ENCODE measurements at places on chromosomes 6 and 20.

- peak; percentile 28 for DNase-seq
These were observed 45.5 kb downstream of the EIF2S2 start for GRCh38 chr20:34066476-34067090.

DNA sequence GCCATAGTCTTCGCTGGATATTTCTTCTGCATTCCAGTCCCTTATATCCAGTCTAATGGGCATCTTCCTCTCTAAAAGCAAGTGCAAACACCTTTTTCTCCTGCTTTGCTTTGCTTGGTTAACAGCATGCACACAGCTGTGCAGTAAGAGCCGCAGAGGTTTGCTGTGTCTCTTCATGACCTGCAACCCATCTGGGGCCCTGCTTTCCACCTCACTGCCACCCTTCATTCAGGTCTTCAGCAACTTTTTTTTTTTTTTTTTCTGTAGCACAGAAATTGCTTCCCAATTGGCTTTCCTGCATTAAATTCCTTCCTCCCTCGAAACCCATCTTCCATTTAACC is 14.4 kb downstream of the NEDD9 start:
- DNase-seq, result no peak

GRCh38 chr6:29941016-29941415 is 1.3 kb upstream of the HLA-A start:
- no peak for DNase-seq

DNA sequence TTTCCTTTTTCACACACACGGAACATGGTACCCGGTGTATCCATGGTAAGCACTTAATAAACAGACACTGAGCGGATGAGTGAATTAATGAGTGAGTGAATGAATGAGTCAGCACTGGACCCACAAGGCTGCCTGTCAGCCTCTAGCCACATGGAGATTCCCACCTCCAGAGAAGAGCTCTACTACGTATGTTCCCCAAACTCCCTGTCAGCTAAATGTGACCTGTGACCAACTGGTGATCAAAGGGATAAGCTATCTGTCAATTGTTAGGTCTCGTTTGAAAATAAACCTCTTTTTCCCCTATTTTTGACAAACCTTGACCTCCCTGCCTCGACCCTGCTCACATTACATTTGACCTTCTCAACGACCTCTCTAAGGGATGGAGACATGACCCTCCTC is 24.5 kb upstream of the TAF8 start:
- DNase-seq, result no peak

GRCh38 chr6:145141572-145141971 is 593.7 kb downstream of the EPM2A start:
- no peak for DNase-seq

DNA sequence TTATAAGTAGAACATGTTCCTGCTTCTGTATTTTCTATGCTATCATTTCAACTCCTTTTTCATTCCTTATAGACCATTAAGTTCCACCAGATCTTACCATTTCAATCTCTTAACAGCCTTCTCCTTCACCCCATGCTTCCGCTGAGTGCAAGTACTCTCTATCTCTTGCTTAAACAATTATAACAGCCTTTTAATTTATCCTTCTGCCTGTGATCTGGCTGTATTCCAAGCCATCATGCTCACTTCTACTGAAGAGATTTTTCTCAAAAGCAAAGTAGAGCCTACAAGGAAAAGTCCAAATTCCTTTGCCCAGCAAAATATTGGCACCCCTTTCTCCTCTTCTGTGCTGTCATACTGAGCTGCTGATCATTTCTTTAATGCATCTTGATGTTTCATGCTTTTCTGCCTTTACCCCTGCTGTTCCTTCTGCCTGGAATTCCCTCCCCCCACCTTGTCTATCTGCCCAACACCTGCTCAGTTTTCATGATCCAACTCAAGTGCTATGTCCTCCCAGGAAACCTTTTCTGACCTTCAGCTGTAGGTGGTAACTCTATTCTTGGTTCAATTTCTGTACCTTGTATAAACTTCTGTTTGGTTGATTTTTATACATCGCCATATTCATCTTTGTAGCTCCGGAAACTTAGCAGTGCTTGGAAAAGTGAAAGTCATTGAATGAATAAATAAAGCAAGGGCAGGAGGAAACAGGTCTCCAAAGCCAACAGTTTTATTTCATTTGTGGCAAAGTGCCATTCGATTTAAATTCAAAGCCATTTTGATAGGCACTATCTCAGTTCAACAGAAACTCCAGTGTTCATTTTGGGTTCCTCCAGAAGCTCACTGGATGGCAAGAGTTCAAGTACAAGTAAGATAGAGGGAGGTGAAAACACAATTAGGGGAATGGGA is 10.5 kb upstream of the BMP2 start:
- no peak for DNase-seq

DNA sequence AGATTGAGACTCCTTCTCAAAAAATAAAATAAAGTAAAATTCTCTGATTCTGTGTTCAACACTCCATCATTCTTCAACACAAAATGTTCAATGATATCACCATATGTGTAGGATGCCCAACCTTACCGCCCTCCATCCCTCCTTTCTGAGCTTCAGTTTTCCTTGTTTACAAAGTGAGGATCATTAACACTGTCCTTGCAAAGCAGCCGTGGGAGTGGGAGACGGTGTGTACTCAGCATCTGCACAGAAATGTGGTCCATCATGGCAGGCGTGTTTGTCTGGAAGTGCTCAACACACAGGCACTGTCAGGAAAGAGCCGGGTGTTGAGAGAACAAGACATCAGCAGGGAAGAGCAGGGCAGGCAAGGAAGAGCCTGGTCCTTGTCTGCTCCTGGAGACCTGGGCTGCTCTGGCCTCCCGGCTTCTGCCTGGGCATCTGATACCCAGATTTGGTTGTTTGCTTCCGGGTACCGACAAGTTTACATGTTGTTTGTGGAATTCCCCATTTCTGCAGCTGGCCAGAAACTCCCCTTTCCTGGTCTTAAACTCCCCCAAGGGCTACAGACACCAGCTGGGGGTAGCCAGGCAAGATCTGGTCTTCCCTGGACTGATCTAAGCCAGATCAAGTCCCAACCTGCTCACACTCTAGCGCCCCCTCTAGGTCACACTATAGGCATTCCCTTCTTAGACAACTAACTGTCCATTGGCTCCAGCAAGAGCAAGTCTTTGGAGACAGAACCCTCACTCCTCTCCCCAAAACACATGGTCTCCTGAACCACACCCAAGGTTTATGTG is 26.7 kb upstream of the TTPAL start:
- peak; percentile 16 for DNase-seq

DNA sequence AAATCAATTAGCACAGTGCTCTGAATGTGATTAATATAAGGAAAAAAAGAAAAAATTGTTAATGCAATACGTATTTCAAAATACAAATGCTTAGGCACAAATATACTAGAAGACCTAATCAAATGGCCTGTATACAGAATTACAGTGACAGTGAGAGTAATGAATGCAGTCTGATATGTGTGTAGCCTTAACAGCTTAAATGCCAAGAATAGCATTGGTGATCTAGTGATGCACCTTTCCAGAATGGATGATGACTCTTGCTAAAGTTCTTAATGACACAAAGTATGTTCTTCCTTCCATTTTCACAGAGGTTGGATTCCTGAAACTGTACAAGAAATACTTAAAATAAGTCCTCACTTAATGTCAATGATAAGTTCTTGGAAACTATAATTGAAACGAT is 131.0 kb downstream of the CDKAL1 start:
- DNase-seq, result no peak
